ENCODE measurements at places on chromosomes 7 and 10. TPM values are rescaled to one million over a fixed set of nuclear protein-coding genes. Genes with fewer than 3 reads are reported as not detected.

Gene ARHGEF35
- total RNA-seq: 0.33 TPM

Gene VSTM4
- total RNA-seq: 0.50 TPM

Gene GPRIN2
- 32.7 TPM for total RNA-seq

Gene VSIR
- 31.1 TPM for total RNA-seq

Gene SEMA3A
- 5.8 TPM for total RNA-seq

Gene ASB15
- not detected for total RNA-seq
